ENCODE measurements at places on chromosomes 2 and 18. TPM values are rescaled to one million over a fixed set of nuclear protein-coding genes. Genes with fewer than 3 reads are reported as not detected.

Gene FKBP1B
- 6.7 TPM for polyA plus RNA-seq

Gene RIF1
- polyA plus RNA-seq: 5.8 TPM

Gene TANC1
- 8.4 TPM for polyA plus RNA-seq

Gene RFX8
- polyA plus RNA-seq: 0.06 TPM

Gene CNGA3
- 0.31 TPM for polyA plus RNA-seq

Gene GAREM2
- polyA plus RNA-seq: 3.0 TPM

Gene RUFY4
- polyA plus RNA-seq: 0.07 TPM

Gene EVA1A
- 0.79 TPM for polyA plus RNA-seq

Gene ALPP
- polyA plus RNA-seq: not detected

Gene DCDC2C
- not detected for polyA plus RNA-seq

Gene FSHR
- not detected for polyA plus RNA-seq

Gene NCKAP5
- polyA plus RNA-seq: 0.34 TPM

Gene FANCL
- polyA plus RNA-seq: 15.5 TPM

Gene TWIST2
- 63.3 TPM for polyA plus RNA-seq

Gene SLC4A3
- polyA plus RNA-seq: 2.7 TPM
